Epithelial cell of prostate (primary cell): ENCODE measurements at places on chromosomes 3 and 15.
A peak's percentile ranks its signal among the peaks of the same experiment; 100 is the strongest.

DNA sequence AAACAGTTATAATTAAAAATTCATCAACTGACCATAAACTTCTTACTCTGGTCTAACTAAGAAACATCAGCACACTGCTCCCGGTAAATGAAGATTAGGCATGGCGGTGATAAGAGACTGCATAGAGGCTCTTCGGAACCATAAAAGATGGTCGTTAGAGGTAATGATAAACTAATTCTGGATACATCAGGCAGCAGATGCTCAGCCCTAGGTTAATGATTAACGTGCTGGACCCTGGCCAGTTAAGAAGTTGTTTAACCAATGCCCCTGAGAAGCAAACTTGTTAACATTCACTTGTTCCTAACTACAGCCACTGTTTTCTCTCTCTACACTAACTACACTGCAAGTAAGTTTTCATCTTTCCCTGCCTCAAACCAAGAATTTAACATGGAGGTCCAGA is 111.5 kb downstream of the PDZRN3 start:
- no peak for DNase-seq

- no peak for DNase-seq
Observed at GRCh38 chr15:92934716-92935115, 34.6 kb downstream of the CHD2 start.

- DNase-seq = no peak
Observed at GRCh38 chr3:61182662-61183061, 68.6 kb downstream of the FHIT start.

DNA sequence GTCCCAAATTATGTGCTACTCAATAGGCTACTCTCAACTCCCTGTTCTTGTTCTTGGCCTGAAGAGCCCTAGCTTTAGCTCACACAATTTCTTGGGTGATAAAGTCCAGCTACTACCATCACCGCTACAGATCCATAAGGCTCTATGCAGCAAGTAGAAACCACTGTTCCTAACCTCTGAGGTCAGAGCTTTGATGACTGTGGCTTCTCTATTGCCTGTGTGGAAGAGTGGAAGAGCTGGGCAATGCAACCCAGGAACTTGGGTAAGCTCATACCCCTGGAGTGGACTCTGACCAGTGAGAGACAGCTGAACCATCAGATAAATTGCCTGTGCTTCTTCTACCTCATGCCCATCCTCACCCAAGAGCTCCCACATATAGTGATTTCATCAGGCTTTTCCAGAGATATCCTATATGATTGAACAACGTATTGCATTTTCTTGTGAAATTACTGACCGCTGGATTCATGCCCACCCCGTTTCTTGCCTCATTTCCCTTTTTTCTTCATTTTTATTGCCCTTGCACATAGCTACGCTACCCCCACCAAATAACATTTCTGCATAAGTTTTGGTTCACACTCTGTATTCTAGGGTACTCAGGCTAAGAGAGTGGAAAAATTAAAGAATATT is 172.3 kb upstream of the MBNL1 start:
- DNase-seq = no peak

GRCh38 chr3:77873598-77873997 is 833.7 kb downstream of the ROBO2 start:
- no peak for DNase-seq

DNA sequence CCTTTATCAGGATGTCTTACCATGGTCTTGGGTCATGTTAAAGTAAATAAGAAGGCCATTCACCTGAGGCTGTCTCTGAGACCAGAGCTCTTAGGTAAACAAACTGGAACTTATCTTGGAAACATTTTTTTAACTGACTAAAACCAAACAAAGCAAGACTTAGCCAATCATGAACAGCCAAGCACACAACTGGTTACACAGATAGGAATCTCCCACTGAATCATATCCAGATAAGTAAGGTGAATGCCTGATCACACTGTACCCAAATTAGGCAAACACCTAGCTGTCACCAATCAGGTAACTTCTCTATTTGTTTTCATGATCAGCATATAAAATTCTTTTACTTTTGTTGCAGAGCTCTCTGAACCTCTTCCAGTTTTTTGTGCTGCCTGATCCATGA is 205.4 kb downstream of the CNTN3 start:
- peak; percentile 31 for DNase-seq

DNA sequence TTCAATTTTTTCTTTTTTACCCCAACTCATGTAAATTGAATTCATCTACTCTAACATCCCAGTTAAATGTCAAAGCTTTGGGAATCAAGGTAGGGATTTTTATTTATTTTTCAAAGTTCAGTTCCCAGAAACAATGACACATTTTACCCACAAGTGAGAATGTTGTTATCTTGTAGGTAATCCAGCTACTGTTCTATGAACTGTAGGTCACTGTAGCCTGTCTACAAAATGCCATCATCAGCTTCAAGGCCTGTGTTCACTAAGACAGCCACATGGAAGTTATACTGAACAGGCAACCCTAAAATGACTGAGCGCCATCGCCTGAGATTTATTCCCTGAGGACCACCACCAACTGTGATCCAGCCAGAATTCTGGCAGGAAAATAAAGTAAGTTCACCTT is 219.7 kb downstream of the FHIT start:
- DNase-seq = no peak

- DNase-seq = no peak
Observed at GRCh38 chr15:51879555-51879954, 50.1 kb downstream of the TMOD3 start.
